ENCODE measurements at places on chromosomes 1 and 21. TPM values are rescaled to one million over a fixed set of nuclear protein-coding genes. Genes with fewer than 3 reads are reported as not detected.

- DNase-seq = no peak
Observed at GRCh38 chr21:35399706-35400105, 350.6 kb upstream of the RUNX1 start.

GRCh38 chr1:66220477-66220876 lies 313.5 kb upstream of the SGIP1 start:
- no peak for DNase-seq

GRCh38 chr1:67572594-67573221 lies 112.3 kb upstream of the GADD45A start:
- no peak for DNase-seq

The RXRG gene
- 0.52 TPM for total RNA-seq

The SEMA4A gene
- 8.0 TPM for total RNA-seq

The RBP7 gene
- 35.7 TPM for total RNA-seq

The CHI3L1 gene
- 26.7 TPM for total RNA-seq

Data from posterior vena cava (tissue), 2 donors.